ENCODE measurements at places on chromosomes 13 and 19.

DNA sequence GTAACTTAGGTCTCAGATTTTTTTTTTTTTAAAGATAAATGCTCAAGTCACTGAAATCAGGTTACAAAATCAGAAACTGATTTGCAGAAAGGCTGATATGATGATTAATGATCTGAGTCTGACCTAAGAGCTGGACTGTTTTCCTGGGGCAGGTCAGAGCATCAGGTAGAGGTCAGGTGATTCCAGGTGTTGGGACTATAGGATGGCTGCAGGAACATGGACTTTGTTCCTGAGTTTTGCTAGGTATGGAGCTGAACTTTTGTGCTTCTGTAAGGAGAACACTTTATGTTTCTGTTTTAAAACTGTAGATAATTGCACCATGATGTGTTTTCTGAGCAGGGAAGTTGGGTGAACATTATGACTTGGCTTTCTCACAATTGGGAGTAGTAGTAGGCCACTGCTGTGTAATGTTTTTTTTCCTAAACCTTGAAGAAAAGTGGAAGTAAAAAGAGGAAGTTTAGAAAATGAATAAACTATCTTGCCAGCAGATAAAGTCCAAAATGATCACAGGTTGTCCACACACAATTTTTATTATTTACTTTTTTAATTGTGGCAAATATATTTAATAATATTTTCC is 297.2 kb downstream of the DCT start:
- no peak for DNase-seq

DNA sequence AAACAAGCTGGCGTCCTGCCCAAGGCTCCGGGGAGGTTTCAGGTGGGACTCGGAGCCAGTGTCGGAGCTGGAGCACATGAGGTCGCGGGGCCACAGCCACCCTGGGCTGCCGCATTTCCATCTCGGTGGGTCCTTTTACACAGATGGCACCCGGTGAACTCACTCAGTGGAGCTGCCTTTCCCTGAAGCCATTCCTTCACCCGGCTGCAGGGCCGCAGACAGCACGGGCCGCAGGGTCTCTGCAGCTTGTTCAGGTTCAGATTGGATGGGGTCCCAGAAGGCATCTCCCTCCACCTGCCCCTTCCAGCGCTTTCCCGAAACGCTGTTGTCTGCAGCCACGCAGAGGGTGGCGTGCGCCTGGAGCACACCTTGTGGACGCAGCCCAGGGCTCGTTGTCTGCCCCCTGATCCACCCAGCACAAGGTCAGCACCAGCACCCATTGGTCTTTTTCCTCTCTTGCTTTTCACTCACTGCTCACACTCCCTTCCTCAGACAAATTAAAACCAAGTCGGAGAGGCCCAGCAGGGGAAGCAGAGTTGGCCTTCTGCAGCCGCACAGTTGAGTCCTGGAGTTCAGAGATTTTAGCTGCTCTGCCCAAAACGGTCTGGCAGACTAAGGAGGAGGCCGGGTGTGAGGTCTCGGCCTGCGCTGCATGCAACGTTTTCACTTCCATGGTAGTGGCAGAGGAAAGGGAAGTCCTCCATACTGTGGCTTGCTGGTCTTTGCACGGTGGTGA is 18.1 kb downstream of the MCF2L start:
- no peak for DNase-seq

- DNase-seq: no peak
These were observed 5.3 kb upstream of the CD79A start for GRCh38 chr19:41871573-41872383.

DNA sequence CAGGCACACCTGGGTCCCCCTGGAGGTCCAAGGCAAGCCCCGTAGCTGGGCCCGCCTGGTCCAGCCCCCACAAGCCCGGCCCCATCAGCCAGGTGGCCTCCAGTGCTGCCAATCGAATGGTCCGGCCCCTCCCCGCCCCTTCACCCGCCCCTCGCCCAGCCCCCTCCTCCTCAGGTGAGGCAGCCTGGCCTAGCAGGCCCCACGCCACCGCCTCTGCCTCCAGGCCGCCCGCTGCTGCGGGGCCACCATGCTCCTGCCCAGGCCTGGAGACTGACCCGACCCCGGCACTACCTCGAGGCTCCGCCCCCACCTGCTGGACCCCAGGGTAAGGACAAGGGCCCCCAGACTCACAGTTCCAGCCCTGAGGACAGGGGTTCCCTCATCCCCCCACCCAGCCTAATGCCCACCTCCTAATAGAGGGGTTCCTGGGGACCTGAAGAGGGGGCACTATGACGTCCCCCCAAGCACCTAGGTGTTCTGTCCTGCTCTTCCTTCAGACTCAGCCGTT is at the start of gene HPN:
TSS of gene HPN (plus strand) at position 174 of the 508 bp plus-strand sequence. CDS start 786 bp downstream, outside the sequence.
- DNase-seq: no peak

DNA sequence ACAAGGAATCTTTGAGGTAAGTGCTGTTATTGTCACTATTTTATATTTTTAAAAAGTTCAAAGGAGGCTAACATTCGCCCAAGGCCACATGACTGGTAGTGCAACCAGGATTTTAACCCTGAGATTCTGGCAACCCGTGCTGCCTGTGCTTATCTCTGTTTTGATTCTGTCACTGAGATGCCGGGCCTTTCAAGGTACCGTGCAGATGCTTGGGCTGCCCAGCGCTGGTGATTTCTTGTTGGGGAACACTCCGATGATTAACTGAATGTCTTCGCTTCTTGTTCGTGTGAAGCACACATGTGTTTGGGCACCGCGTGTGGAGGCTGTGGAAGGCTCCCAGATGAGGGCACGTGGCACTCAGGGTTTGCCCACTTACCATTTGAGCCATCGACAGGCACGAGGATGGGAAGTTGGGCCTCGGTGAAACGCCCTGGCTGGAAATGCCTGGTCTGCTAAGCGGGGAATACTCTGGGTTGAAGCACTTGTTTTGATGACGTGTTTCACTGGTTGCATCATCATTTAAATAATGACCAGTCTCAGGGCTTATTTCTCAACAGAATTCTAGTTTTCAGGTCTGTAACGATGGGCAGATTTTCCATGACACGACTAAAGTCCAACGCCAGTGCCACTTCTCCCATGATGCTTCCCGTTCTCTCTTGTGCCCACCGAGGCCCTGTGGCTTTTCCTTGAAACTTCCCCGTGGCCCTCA is 392.7 kb downstream of the FGF9 start:
- no peak for DNase-seq

- DNase-seq: no peak
These were observed 7.4 kb upstream of the FCGBP start for GRCh38 chr19:39941615-39942365.

- no peak for DNase-seq
These were observed 373.2 kb downstream of the KCNRG start for GRCh38 chr13:50388481-50388880.

DNA sequence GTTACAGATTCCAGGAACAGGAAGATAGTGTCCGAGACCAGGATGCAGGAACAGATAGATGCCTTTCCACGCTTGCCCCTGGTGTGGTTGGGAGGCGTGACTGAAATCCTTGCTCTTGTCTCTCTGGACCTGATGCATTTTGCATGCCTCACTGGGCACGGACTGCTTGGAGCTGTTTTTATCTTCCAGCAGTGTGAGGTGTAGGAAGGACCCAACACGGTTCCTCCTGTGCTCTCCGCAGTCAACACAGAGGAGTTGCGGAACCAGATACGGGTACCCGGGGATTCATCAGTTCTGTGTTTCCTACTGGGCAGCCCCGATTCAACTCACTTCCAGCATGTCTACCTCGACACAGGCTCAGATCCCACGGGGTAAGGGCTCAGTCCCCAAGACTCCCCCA is 6.5 kb downstream of the DOT1L start:
- no peak for DNase-seq

DNA sequence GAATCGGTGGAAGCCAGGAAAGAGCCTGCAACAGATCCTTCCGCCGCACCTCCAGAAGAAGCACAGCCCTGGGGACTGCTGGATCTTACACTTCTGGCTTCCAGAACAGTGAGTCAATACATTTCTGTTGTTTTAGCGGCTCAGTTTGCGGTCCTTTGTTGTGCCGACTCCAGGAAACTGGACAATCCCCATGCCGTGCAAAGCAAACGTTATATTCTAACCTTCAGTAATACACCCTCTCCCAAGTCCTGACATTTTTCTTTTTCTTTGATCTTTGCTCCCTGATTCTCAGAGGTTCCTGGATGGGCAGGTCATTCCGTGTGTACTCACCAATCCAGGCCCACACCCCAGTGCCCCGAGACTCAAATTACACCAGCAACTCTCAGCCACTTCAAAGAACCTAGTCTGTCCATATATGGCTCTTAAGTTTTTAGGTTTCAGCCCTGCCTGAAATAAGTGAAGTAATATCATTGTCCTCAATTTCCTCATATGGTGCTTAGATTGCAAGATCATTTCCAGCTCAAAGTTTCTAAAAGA is 387.1 kb upstream of the SGCG start:
- DNase-seq: no peak

- no peak for DNase-seq
These were observed 8.8 kb downstream of the ZNF787 start for GRCh38 chr19:56112313-56112709.

DNA sequence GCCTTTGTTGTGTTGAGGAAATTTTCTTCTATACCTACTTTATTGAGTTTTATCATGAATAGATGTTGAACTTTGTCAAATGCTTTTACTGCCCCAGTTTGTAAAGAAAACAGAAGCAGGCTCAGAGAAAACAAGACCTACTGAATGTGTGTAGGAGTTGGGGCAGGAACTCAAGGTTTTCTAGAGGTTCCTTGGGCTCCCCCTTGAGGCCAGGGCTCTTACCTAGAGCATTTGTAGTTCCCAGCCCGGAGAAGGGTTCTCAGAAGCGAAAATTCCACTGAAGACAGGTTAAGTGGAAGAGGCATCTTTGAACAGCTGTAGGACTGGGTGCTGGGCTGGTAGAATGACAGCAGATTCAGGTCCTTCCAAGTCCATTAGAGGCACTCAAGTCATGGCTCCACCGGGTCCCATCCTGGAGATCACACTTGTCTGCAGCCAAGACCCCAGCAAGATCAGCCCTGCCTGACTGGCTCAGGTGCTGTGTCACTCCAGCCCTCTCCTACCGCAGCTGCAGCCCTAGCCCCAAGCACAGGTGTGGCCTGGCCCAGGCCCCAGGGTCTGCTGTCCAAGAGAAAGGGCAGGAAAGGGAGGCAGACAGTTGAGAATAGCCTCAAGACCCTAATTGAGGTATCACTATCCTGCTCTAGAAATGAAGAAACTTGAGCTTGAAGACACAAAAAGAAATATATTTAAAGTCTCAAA is 425.5 kb downstream of the PCDH20 start:
- no peak for DNase-seq

DNA sequence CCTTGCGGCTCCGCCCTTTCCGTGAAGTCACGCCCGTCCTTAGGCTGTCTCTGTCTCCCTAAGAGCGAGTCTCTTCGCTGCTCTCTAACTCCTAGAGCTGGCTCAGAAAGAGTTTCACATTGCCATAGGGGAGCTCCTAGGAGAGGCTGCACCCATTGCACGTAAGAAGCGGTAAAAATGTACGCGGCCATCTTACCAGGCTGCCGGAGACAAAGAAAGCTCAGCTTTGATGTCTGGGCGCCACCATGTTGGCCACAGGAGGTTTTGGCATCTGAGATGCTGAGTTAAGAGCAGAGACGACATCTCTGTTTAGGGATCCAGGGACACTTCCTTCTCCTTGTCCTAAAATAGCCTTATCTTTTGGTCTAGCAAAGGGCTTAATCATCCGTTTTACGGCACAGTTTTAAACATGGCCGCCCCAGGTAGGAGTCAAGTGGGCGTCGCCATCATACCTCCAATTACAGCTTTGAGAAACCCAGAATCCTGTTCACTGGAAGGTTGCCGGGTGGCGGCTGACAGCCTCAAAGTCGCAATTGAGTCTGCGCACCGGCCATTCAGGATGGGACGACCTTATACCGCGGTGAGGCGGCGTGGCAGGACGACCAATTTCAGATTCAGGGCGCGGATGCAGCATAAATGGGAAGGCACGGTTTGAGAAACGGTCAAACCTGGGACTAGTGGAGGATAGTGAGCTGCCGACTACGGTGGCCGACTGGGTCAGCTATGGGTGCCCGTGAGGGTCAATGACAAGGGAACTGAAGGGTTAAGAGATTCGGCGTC is at the start of gene ZNF793:
TSS of gene ZNF793 (plus strand) at position 553 of the 780 bp plus-strand sequence. CDS start 16,501 bp downstream, outside the sequence.
- peak; percentile 50 for DNase-seq

DNA sequence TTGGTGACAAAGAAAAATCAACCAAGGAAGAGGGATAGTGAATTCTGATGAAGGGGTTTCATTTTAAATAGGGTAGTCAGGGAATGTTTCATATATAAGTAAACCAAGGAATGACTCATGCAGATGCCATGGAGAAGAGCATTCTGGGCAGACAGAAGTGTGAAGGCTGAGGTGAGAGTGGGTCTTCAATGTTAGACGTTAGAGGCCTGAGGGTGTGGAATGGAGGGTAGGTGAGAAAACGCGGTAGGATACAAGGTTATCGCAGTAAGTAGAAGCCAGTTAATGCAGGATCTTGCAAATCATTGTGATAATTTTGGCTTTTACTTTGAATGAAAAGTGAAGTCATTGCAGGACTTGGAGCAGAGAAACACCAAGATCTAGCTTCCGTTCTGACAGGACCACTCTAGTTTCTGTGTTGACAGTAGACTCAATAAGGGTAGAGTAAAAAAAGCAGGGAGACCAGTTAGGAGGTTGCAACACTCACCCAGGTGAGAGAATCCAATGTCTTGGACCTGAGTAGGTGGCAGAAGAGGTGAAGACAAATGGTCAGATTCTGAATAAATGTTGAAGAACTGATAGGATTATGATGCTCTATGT is 225.2 kb upstream of the TMTC4 start:
- no peak for DNase-seq

- DNase-seq: no peak
These were observed 407.3 kb upstream of the SGCG start for GRCh38 chr13:22773465-22773864.

DNA sequence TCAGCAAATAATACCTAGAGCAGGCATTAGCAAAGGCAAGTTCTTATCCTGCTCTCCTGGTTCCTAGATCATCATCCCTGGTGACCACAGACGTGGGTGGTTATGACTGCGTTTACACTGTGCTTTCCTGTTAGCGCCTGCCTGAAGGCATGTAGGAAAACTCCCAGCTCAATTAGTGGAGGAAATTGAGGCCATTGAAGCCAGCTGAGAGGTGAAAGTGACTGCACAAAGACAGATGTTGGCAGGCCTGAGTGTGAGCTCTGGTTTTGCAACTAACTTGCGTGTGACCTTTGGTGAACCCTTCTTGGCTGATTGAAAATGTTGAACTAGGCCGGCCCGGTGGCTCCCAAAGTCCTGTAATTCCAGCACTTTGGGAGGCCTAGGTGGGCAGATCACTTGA is 17.5 kb upstream of the NWD1 start:
- DNase-seq: no peak

GRCh38 chr13:31629085-31629780 is 110.1 kb upstream of the RXFP2 start:
- no peak for DNase-seq

GRCh38 chr13:34465423-34465922 is 476.6 kb upstream of the NBEA start:
- no peak for DNase-seq

- no peak for DNase-seq
These were observed 429.3 kb downstream of the DIAPH3 start for GRCh38 chr13:59734393-59734792.

- DNase-seq: no peak
These were observed 1008.0 kb downstream of the PCDH9 start for GRCh38 chr13:66222127-66222526.

- DNase-seq: no peak
These were observed 21.6 kb upstream of the POU2F2 start for GRCh38 chr19:42153672-42154433.

- no peak for DNase-seq
These were observed 1399.4 kb downstream of the EFNB2 start for GRCh38 chr13:105135852-105136615.

GRCh38 chr19:36488118-36488845 is 1.1 kb downstream of the ZNF566 start:
- DNase-seq: no peak
